Activated CD4-positive, alpha-beta memory T cell treated with anti-CD3 and anti-CD28 coated beads for 36 hours (primary cell): ENCODE measurements at places on chromosomes 4 and X.

DNA sequence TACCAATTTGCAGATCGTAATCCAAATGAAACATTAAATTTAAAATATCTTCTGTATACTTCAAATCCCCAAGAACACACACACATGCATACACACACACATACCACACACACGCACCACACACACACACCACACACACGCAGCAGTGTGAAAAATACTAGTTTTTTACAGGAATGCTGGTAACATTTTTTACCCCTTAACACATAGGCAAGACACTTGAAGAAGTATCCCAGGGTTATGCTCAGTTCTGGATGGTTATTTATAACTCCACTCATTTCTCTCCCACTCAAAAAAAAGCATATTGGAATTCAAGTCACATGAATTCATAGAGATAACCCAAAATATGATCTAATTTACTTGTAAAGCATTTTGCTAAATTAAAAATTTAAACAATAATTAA lies 325.5 kb upstream of the SLC7A11 start:
- no peak for DNase-seq

DNA sequence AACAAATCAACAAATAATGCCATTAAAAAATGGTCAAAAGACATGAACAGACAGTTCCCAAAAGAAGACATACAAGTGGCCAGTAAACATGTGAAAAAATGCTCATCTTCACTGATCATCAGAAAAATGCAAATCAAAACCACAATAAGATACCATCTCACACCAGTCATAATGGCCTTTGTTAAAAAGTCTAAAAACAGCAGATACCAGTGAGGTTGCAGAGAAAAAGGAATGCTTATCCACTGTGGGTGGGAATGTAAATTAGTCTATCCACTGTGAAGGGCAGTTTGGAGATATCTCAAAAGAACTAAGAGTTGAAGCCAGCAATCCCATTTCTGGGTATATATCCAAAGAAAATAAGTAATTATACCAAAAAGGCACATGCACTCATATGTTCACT lies 668.1 kb upstream of the CPEB2 start:
- DNase-seq = no peak

- DNase-seq = no peak
Measured at GRCh38 chr4:4477391-4477790, 64.5 kb downstream of the STX18 start.

GRCh38 chrX:15349046-15349445 lies 13.7 kb upstream of the PIGA start:
- no peak for DNase-seq

GRCh38 chr4:40570348-40571077 lies 59.2 kb downstream of the RBM47 start:
- DNase-seq = no peak

DNA sequence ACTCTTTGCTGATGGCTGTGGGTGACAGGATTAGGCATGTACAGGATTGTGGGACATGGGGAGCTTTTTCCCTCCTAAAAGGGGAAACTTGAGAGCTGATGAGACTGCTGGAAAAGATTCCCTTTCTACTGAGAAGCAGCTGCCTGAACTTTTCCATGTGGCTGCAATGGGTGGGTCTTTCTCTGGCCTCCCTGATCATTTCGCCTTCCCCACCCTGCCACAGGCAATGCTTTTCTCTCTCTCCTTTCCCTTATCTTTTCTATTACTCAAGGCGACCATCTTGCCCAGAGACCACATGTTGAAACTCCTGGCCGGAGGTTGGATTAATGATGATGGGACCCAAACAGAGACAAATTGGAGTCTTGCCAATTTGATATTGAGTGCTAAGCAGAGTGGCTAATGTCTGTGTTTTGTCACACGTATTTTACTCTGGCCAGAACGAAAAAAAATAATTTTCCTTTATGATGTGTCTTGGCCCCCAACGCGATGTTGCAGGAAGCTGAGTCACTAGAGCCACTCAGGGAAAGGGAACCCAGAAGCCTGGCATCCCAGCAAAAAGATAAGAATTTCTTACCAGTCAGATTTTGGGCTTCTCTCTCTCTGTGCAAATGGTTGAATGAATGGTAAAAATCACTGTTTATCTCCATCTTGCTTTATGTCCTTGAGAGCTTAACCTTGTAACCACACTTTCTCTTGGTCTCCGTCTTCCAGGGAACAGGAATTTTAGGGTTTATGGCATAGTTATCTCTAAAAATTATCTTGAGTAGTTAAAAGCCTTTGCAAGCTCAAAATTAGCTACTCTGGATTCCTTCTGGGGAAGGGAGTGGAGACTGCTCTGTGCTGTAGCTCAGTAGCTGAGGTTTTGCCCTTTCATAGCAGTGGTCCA lies 19.4 kb upstream of the ATP8A1 start:
- no peak for DNase-seq

DNA sequence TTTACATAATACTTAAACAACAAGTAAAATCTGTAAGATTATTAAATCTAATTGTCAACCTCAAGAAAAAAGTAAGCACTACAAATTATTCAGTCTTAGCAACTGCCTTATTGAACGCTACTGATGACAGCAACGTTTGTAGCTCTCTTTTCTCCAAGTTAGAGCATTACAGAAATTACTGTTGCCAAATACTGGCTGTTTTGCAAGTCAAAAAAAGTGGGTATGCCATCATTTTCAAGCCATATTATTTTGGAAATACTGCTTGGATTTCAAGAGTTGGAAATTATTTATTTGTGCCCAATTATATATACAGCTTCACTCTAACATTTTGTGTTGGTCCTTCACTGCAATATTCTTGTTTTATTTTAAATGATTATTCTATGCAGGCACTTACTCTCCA lies 221.7 kb downstream of the CXXC4 start:
- DNase-seq = no peak

DNA sequence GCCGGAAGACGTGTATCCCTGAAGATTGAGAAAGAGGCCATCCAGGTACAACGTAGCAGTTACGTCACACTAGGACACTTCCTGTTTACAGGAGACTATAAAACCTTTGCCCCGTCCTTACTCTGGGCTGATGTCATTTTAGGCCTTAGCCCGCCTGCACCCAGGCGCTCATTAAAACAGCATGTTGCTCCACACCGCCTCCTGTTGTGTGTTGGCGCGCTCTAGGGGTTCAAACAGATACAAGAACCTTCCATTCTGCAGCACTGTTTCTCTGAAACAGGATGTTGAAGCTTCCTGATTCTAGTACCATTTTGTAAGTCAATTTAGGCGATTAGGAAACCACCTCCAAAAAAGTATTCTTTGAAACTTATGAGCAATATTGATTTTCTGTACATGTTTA lies 722.1 kb downstream of the PCDH7 start:
- no peak for DNase-seq

DNA sequence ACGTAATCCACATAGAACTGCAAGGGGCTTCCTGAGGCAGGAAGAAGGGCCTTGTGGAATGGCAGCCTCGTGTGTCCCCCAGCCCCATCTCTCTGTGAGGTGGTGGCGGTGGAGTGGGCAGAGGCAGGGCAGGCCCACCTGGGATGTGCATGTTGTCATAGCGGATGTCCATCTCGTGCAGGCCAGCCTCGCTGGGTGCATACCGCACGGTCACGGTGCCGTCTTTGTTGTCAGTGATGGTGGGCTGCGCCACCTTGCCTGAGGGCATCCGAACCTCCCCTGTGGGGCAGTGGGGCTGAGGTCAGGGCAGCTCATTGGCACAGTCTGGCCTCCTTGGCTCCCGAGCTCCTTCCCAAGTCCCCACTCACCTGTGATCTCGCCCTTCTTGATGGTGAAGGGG lies 20.4 kb downstream of the FLNA start:
- no peak for DNase-seq

DNA sequence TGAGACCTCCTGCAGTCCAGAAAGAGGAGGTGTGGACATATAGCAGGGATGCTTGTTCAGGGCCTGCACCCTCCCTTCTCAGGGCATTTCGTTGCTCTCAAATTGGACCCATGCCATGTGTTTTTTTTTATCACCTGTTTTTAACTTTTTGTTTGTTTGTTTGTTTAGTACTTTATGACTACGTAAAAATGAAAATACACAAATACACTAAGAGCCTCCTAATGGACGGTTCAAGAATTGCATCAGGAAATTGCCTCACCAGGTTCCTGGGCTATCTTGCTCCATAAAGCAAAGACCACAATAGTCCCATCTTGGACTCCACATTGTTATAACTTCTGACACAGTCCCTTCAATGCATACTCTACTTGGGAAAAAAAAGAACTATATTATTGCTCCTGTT lies 1685.9 kb upstream of the TENM3 start:
- DNase-seq = no peak

GRCh38 chrX:105315248-105315647 lies 94.8 kb upstream of the TEX13A start:
- DNase-seq = no peak

GRCh38 chr4:178577933-178578332 lies 1135.7 kb upstream of the AGA start:
- no peak for DNase-seq

DNA sequence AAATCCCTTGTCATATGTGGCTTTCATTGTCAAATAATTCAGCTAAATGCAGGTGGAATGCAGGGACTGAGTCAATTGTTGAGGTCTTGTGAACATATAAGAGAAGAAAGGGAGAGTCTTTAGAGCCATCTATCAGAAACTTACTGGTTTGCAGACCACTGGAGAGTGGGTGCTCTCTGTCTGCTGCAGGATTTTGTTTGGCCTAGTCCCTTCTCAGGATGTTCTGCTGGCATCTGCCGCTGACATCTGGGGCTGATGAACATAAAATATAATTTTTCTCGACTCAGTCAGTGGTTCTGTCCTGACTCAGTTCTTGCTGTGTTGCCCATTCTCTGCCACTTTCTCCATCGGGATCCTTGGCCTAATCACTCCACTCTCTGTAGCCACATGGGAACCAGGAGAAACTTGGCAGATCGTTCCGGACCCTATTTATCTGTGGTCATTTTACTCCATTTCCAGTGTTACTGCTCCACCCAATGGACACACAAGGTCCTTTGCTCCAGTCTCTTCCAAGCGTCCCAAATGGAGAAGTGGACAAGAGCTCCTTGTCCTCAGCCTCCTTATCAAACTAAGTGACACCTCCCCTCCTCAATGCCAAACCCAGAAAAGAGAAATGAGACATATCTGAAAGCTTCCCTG lies 436.2 kb downstream of the FAT4 start:
- DNase-seq = no peak

DNA sequence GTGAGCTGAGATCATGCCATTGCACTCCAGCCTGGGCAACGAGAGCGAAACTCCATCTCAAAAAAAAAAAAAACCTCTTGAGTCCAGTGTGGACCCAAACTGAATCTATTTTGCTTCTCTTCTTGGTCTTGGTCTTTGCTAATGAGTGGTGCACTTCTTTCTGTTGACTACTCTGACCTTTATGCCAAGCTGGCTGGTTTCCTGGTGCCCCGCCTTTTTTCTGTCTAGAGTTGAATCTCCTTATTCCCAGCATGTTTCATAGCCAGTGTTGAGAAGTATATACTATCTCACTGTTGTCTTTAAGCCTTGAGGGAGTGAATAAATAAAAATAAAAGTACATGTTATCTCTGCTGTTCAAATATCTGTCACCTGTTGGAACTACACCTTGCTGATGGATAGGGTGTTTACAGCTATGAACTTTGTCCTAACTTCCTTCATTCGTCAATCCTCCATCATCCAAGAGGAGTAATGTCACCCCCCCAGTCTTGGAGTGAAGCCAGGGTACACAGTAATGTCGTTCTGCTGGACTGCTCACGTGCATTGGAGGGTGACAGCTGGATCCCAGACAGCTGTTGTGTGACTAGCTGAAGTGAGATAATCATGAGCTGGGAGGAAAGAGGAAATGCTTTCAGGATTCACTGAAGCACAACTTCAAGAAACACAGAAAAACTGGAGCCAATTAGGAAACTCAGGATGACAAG lies 99.3 kb upstream of the PRKG2 start:
- DNase-seq = no peak

DNA sequence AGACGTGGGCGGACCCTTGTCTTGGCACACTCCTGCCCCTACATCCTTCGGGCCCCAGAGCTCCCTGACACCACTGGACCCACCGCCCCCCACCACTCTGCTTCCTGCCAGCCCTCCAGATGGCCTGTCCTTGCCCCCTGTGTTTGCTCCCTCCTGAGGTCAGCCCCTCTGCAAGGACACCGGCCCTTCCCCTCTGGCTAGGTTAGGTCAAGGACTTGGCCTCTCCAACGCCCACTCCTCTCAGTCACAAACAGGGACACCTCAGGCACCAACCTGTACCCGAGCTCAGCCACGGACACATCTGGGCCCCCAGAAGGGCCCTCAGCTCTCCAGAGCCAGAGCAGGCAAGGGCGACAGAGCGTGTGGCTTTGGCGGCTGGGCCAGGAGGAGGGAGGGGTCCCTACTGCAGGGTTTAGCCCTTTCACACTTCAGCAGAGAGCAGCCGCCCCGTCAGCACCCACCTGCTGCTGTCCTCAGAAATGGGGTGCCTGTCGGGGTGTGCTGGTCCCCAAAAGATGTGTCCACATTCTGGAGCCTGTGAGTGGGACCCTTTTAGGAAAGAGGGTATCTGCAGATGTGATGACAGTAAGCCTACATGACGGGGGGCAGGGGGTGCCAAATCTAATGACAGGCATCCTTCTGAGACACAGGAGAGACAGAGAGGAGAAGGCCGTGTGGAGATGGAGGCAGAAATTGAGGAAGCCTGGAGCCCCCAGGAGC lies 23.5 kb upstream of the DUSP9 start:
- no peak for DNase-seq

- no peak for DNase-seq
Measured at GRCh38 chr4:8321771-8322170, 52.2 kb downstream of the HTRA3 start.

DNA sequence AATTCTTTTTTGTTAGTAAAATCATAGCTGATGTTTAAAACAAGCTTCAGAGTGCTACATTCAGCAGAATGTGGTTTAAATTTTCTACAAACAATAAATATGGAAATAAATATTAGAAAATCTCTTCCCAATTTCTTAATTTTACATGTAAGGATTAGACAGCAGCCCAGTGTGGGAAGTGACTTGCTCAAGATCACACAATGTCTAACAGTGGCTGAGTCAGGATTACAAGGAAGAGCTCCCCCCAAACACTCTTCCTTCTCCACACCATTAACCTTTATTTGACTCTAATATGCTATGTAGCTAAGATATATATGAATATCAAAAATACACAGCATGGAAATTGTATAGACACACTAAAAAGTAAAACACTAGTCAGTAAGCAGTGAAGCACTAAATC lies 59.5 kb downstream of the SLC10A7 start:
- no peak for DNase-seq

GRCh38 chr4:157226035-157226434 lies 5.5 kb downstream of the GRIA2 start:
- DNase-seq = no peak

DNA sequence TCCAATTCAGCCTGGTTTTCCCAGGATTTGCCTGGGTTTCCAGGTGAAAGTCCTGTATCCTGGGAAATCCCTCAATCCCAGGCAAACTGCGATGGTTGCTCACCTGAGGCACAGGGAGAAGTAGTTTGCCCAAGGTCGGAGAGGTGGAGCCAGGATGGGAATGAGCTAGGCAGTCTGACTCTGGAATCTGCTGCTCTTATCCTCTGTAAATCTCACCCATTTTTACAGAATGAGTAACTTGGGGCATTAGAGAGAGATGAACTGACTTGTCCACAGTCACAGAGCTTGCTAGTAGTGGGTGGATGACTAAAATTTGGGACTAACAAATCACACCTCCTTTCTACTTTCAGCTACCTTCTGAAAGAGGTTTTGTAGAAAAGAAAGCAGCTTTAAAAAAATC lies 9.8 kb upstream of the ARX start:
- no peak for DNase-seq

- peak; percentile 81 for DNase-seq
Measured at GRCh38 chr4:242121-242848, 63.0 kb downstream of the ZNF732 start.
